B cell (primary cell): ENCODE measurements at places on chromosomes 6 and 20. TPM values are rescaled to one million over a fixed set of nuclear protein-coding genes. Genes with fewer than 3 reads are reported as not detected.

GRCh38 chr20:38073307-38074071 lies 39.9 kb downstream of the RPRD1B start:
- DNase-seq, result peak; percentile 75

DNA sequence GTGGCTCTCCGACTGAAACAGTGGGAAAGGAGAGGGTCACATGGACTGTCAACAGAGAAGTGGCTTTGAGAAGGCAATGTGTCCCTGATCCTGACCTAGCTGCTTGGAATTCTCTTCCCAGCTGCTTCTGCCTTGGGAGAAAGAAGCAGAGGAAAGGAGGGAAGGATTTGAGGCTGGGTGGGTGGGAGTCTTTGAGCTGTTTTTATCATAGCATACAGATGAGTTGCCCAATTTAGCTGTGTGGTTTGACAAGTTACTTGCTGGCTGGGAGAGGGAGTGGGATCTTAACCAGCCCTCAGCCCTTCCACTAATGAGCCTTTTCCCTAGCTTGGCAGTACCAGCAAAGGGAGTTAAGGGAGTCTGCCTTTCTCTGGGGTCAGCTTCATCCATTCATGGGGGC lies 51.1 kb upstream of the MYL9 start:
- DNase-seq, result no peak

GRCh38 chr20:8073024-8073832 lies 53.7 kb upstream of the TMX4 start:
- no peak for DNase-seq

DNA sequence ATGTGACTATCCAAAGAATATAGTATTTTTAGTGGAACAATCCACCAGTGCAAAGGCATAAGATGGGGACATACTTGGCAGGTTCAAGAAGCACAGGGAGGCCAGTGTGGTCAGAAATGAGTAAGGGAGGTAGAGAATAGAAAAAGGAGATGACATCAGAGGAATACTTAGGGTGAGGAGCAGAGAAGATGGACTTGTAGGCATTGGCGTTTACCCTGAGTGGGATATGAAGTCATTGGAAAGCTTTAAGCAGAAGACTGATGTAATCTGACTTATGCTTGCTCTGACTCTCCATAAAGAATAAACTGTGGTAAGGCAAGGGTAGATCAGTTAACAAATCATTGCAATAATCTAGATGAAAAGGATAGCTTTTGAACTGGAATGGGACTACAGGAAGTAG lies 228.7 kb downstream of the GJA1 start:
- no peak for DNase-seq

DNA sequence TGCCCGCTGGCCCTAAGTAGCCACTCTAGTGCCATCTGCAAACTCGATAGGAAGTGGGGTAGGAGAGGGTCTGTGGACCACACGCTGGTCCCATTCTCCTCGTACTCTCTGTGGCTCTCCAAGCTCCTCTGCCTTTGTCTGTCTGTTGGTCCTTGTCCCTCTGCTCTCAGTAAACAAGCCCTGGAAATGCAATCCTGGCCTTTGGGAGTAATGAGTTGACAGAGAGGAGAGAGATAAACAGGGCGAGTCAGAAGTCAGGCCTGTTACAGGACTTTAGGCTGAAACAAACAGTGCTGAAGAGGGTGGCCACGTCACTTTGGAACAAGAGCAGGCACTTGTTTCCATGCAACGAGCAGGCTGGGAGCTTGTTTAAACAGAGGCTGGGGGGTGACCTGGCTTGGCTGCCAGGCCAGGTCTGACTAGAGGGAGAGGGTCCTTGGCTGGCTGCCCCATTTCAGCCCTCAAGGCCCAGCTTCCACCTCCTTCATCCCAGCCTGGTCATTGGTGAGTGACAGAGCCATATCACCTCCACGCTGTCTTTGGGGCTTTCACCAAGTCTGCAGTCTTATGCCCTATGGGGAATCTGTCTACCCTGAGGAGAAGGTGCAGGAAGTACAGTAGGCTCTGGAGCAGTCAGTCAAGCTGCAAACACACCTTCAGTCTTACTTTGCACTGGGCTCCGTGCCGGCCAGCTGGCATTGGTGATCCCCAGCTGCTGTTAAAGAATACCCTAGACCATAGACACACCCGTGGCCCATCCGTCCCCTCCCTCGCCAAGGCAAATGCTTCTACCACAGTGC lies 22.6 kb downstream of the FOXP4 start:
- DNase-seq, result no peak

- DNase-seq, result no peak
Measured at GRCh38 chr6:121033091-121033490, 301.2 kb downstream of the TBC1D32 start.

- DNase-seq, result no peak
Measured at GRCh38 chr6:20154753-20155152, 57.5 kb downstream of the MBOAT1 start.

DNA sequence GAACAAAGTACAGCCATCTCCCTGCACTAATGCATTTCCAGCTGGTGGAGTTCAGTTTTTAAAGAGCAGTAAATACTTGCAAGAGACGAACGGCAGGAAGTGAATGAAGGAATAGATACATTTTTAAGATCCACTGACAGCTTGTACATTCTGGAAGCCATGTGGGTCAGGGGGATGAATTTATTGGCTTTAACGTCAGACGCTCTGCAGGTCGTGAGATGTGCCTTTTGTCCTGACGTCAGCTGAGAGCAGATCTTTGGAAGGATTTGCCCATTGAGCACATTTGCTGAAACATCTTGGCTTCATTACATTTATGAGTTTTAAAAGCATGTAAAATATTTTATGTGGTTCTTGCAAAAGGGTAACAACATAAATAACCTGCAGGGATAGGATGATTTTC lies 29.5 kb upstream of the SALL4 start:
- DNase-seq, result no peak

- DNase-seq, result no peak
Measured at GRCh38 chr20:49284818-49285217, 7.0 kb upstream of the ZNFX1 start.

DNA sequence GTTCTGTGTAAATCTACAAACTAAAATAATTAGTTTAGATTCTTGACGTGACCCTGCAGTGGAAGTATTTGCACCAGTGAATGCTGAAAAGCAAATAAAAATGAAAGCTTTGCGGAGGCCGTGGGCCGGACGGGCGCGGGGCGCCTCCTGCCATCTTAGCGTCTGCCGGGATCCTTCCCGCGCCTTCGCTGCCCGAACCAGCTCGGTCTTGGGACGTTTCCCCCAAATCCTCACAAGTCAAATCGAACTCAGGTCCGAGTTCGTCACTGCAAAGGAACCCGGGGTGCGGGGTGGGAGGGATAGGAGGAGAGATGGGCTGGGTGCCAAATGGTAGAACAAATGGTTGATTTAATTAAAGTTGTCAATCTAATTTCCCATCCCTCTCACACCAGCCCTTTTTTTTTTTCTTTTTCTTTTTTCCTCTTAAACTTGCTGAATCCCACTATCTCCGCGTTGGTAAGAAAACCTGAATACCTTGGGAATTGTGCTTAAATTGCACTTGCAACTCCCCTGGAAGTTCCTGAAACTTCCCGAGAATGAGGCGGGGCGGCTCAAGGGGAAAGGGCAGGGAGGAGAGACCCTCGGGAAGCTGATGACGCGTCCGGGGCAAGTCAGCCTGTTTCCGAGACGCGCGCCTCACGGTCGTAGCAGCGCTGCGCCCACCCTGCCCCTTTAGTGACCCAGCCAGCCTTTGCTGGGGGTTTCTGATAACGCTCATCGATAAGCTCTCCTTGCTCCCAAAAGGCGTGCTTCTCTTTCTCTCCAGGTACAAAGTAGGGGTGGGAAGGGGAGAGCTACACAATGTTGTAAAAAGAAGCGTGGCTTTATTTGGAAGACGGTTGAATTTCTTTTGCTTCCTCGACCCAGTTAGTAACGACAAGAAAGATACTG lies 1.8 kb downstream of the GJA1 start:
- peak; percentile 6 for DNase-seq

DNA sequence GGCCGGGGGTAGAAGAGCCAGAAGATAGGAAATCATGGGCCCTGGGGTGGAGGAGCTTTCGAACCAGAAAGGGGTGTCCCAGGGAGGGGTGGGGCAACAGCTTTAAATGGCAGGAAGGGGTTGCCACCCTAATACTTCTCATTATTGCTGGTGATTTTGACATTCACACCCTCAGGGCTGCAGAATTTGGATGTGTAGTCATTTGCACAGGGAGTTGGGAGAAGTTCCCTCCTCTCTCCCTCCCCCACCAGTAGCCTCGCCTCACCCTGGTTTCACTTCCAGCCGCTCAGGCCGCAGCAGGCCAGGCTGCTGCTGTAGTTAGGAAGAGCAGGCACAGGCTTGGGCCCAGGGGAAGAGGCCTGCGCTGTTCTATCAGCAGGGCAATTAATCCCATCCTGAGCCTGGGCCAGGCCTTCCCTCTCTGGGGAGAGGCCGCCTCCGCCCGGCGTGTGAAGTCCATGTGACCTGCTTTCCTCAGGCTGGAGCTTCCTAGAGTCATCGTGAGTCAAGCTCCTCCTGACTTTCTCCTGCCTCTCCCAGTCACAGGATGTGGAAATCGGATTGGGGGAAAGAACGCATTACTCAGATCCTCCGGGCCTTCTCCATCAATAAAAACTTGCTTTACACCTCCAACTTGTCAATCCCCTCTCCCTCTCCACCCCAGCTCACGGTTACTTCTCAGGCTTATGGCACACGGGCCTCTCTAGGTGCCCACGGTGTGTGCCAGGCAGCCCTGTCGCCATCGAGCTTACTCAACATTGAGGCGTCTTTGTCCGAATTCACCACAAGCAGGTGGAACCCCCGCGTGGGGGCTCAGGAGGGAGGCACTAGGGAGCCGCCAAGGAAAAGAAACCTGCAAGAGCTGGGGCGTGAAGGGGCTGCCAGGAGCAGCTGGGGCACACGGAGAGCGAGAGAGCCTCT lies 7.8 kb downstream of the ADTRP start:
- DNase-seq, result peak; percentile 9

DNA sequence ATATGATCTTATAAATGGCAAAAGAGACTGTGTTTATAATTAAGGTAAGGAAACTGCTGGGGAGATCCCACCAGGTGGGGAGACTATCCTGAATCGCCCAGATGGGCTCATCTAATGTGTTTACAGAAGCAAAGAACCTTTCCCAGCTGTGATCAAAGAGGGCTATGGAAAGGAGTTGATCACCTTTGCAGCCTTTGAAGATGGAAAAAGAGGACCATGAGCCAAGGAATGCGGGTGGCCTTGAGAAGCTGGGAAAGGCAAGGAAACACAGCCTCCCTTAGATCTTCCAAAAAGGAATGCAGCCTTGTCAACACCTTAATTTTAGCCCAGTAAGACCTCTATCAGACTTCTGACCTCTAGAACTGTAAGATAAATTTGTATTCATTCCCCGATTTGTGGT lies 66.5 kb upstream of the ADGRG6 start:
- no peak for DNase-seq

- DNase-seq, result no peak
Measured at GRCh38 chr20:64193058-64193457, 28.8 kb downstream of the MYT1 start.

GRCh38 chr20:60491051-60491581 lies 532.9 kb downstream of the CDH26 start:
- DNase-seq, result no peak

GRCh38 chr6:142469220-142469619 lies 167.4 kb downstream of the ADGRG6 start:
- DNase-seq, result no peak

DNA sequence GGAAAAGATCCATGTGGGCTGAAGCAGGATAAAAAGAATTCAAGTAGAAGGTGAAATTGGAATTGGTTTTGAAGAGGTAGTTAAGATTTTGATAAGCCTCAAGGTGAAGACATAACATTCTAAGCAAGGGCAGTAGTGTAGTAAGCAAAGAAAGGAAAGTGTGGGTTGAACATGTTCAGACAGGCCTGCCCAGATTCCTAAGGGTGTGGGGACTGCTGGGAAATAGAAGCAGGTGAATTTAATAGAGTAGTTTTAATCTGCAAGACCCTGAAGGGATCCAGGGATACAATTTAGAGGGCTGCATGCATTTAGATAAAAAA lies 19.1 kb downstream of the TAB2 start:
- DNase-seq, result no peak

DNA sequence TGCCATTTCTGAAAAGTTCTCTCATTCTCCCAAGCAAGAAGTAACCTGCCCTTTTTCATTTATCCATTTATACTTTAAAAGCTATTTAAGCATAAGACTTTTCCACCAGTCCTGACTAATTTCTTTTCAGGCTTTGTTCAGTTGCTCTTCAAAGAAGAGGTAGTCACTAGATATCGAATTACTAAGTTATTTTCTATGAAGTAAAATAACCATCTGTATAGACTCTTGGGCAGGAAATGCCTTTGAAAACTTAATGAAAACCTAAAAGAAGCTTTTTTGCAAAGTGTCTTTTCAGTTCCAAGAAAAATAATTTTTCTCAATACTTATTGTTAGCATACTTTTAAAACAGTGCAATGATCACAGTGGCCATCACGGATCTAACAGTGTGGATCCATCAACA lies 31.3 kb upstream of the LAMP5 start:
- DNase-seq, result no peak

GRCh38 chr6:33118525-33119123 lies 42.8 kb downstream of the HLA-DPB1 start:
- peak; percentile 82 for DNase-seq

DNA sequence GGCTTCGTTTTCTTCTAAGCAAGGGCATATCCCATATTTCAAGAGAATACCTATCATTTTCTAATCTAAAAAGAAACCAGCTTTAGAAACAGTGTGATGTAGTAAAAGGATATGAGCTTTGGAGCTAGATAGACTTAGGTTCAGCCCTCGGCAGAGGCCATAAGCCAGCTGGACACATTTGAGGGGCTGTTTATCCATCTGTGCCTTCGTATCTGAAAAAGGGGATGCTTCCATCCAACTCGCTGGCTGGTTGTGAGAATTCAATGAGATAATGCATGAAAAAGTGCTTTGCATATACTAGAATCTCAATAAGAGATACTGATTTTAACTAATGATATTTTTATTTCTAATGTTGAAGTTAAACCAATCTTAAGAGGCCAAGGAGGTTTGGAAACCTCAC lies 58.0 kb downstream of the PRL start:
- DNase-seq, result no peak

- DNase-seq, result no peak
Measured at GRCh38 chr20:22159276-22159675, 425.1 kb downstream of the FOXA2 start.

DNA sequence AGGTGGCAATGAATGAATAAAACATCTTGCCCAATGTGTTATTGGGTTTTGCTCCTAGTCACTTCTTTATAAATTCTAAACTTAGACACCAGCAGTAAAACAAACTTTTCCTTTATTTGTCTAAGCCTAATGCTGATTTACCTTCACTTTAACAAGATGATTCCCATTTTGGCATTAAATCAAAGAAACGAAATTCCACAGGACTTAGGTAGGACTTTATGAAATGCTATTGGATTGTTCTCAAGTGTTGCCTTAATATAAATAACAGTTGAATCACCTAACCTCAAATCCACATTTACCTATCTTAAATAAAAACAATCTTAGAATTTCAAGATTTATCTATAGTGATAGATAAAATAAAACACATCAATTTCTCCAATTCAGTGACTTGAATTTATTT lies 831.8 kb downstream of the EPHA7 start:
- no peak for DNase-seq

Gene NKX2-4
- polyA plus RNA-seq, result not detected in 2 replicates

Gene RGS17
- not detected in 2 replicates for polyA plus RNA-seq

Gene IRF4
- polyA plus RNA-seq, result 71.8 and 75.7 TPM in 2 replicates

Gene LATS1
- 11.6 and 12.3 TPM in 2 replicates for polyA plus RNA-seq

Gene PCSK2
- not detected in 2 replicates for polyA plus RNA-seq

Gene MCCD1
- not detected in 2 replicates for polyA plus RNA-seq

Gene SMOC2
- polyA plus RNA-seq, result 0.06 TPM in 1 of 2 replicates, not detected in the other

Gene ZNF311
- not detected in 2 replicates for polyA plus RNA-seq

Gene TINAG
- not detected in 2 replicates for polyA plus RNA-seq
